ENCODE measurements at places on chromosomes 11 and 22. TPM values are rescaled to one million over a fixed set of nuclear protein-coding genes. Genes with fewer than 3 reads are reported as not detected.
A peak's percentile ranks its signal among the peaks of the same experiment; 100 is the strongest.

GRCh38 chr11:110027627-110028371, 65.4 kb upstream of the ZC3H12C start:
- no peak overlapping the region for H3K27ac ChIP-seq
- no peaks in the 10 kb centered on the region for H3K36me3 ChIP-seq

KIF18A gene
- under 0.01 TPM for total RNA-seq

DNA sequence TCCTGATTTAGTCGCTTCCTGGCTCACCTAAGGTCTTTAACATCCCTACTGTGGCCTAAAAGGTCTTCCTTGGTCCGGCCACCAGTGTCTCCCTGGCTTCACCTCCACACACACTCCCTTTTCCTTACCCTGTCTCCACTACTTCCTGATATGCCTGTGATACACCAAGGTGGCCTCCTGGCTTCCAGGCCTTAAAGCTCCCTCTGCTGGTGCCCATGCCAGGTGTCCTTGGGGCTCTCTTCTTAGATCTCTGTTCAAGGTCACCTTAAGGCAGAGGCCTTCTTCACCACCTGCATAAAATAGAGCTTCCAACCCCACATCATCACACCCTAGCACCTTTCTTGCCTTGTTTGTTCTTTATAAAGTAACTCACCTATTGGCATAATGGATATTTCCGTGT, 787.7 kb downstream of the NTM start:
- no peak overlapping the region for H3K4me3 ChIP-seq
- DNase-seq, result no peak
- no peaks in the 10 kb centered on the region for H3K27me3 ChIP-seq
- no peaks in the 10 kb centered on the region for H3K4me1 ChIP-seq
- H3K36me3 ChIP-seq, result no peaks in the 10 kb centered on the region
- H3K27ac ChIP-seq, result no peak overlapping the region

DNA sequence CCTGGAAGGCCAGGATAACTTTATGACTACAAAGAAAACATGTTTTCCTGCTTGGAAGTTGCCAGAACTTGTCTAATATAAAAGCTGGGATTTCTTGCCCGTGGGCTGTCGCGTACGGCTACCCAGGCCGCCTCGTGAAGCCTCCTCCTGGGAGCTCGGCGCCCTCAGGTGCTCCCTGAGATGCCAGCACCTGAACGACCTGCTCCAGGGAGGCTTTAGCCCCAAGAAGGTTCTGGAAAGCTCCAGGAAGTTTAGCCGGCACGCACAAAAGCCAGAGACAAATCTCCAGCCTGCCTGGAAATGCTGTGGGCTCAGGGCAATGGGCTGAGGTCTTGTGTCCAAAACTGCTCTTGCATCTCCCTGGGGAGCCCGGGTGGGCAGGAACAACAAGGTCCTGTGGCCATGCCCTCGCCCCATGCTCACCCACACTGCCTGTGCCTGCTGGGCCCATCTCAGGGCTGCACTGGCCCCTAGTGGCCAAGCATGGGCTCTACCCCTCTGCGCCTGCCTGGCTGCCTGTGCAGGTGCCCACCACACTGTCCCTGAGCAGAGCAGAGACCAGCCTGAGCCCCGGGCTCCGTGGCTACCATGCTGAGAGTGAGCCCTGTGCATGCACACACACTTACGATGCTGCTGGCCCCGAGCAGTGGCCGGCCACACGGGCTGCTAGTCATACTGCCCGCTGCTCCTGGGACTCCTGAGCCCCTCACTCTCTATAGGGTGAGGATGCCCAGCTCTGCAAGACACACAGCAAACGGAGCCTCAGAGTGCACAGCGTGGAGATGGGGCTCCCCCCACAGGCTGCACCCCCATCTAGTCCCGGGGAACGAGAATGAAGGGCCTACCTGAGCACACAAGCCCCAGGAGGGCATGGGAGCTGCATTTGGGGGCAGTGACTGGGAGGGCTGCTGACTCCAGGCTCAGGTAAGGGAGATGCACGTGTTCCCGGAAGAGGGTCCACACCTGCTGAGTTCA, 4.9 kb upstream of the CELSR1 start:
- DNase-seq, result peak; percentile 78
- H3K27ac ChIP-seq, result no peak overlapping the region
- H3K4me3 ChIP-seq, result no peak overlapping the region
- peaks cover 23% of the 10 kb centered on the region for H3K4me1 ChIP-seq
- H3K27me3 ChIP-seq, result peaks cover 11% of the 10 kb centered on the region

- no peak for DNase-seq
- no peaks in the 10 kb centered on the region for H3K27me3 ChIP-seq
- no peak overlapping the region for H3K27ac ChIP-seq
- H3K36me3 ChIP-seq, result no peaks in the 10 kb centered on the region
Observed at GRCh38 chr11:122779047-122779629, 59.2 kb upstream of the CRTAM start.

DNA sequence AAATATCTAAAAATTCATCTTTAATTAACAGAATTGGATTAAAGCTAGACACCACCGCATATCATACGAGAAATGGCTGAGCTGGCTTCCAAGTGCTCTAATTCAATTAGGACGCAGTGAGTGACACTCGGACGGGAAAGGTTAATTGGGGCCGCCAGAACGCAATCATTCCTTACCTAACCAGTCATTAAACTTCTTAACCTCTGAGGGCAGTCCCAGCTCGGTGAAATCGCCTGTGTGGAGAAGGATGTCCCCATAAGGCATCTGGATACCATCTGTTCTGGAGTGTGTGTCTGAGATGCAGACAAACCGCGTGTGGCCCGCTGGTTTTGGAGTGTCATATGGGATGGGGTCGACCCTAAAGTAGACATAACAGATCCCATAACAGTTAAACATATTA, 50.3 kb downstream of the MPPED2 start:
- no peaks in the 10 kb centered on the region for H3K36me3 ChIP-seq
- no peak for DNase-seq
- H3K4me3 ChIP-seq, result no peak overlapping the region
- H3K27me3 ChIP-seq, result no peaks in the 10 kb centered on the region
- peaks cover 14% of the 10 kb centered on the region for H3K4me1 ChIP-seq

DNA sequence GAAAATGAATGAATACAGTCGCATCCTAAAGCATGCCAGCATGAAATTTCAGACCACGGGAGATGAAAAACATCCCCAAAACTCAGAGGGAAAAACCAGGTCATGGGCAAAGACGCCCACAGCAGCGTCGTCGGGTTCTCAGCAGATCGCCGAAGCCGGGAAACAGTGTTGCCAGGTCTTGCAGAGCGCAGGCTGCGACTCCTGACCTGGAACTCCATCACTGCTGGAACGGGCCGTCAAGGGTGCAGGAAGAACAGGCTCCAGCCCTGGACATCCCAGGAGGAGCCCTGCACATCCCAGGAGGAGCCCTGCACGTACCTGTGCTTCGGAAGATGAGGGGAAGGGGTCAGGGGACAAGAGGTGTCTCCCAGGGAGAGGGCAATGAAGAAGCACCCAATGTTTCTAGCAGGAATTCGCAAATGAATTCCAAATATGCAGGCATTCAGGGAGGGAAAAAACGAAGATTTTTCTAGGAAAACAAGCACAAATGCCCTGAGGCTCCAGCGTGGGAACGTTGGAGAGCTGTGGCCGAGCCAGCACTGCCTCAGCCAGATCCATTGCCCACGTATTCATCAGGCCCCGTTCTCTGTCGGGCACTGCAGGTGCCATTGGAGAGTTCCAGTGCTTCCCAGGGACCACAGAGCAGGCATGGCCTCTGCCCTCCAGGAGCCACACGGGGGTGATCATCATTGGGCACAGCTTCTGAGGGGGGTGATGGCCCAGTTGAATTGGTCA, 1110.4 kb downstream of the BRD1 start:
- H3K27me3 ChIP-seq, result peaks cover 14% of the 10 kb centered on the region
- no peaks in the 10 kb centered on the region for H3K36me3 ChIP-seq
- DNase-seq, result peak; percentile 28
- no peak overlapping the region for H3K4me3 ChIP-seq
- H3K27ac ChIP-seq, result no peak overlapping the region

- peaks cover 12% of the 10 kb centered on the region for H3K36me3 ChIP-seq
- no peaks in the 10 kb centered on the region for H3K4me1 ChIP-seq
- no peak overlapping the region for H3K27ac ChIP-seq
- no peak for DNase-seq
- no peak overlapping the region for H3K4me3 ChIP-seq
Observed at GRCh38 chr11:62847767-62848314, 8.5 kb upstream of the WDR74 start.

MMP10 gene
- not detected for total RNA-seq

MS4A4A gene
- total RNA-seq, result 35.4 TPM

- no peak overlapping the region for H3K4me3 ChIP-seq
- no peaks in the 10 kb centered on the region for H3K36me3 ChIP-seq
- H3K27me3 ChIP-seq, result no peaks in the 10 kb centered on the region
- H3K27ac ChIP-seq, result no peak overlapping the region
- H3K4me1 ChIP-seq, result no peaks in the 10 kb centered on the region
- DNase-seq, result no peak
Observed at GRCh38 chr11:78514922-78515502, 59.7 kb downstream of the NARS2 start.

GRCh38 chr11:3056296-3057068, 741 bp downstream of the CARS1 start:
- H3K36me3 ChIP-seq, result no peaks in the 10 kb centered on the region
- H3K4me3 ChIP-seq, result peak overlapping the region; percentile 94
- peak overlapping the region; percentile 86 for H3K27ac ChIP-seq
- DNase-seq, result peak; percentile 66
- H3K4me1 ChIP-seq, result peaks cover 28% of the 10 kb centered on the region
- no peaks in the 10 kb centered on the region for H3K27me3 ChIP-seq

BAD gene
- 127 TPM for total RNA-seq

DNA sequence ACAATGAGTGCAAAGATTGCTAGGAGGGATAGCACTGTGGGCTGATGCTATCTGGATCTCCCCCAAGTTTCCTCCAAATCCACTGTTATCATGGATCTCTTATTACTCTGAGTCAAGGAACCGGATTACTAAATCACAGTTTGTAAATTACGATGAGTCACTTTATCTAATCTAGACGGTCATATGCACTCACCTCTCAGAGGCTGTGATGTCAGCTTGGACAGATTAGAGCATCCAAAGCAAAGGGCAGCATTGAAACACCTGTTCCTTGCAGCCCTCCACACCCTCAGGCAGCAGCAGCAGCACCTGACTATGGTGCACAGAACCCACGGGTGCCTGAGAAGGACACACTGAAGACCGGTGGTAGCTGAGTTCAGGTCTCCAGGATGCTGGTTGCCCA, 14.0 kb upstream of the POU2AF1 start:
- no peak overlapping the region for H3K27ac ChIP-seq
- H3K4me3 ChIP-seq, result no peak overlapping the region
- DNase-seq, result no peak

DNA sequence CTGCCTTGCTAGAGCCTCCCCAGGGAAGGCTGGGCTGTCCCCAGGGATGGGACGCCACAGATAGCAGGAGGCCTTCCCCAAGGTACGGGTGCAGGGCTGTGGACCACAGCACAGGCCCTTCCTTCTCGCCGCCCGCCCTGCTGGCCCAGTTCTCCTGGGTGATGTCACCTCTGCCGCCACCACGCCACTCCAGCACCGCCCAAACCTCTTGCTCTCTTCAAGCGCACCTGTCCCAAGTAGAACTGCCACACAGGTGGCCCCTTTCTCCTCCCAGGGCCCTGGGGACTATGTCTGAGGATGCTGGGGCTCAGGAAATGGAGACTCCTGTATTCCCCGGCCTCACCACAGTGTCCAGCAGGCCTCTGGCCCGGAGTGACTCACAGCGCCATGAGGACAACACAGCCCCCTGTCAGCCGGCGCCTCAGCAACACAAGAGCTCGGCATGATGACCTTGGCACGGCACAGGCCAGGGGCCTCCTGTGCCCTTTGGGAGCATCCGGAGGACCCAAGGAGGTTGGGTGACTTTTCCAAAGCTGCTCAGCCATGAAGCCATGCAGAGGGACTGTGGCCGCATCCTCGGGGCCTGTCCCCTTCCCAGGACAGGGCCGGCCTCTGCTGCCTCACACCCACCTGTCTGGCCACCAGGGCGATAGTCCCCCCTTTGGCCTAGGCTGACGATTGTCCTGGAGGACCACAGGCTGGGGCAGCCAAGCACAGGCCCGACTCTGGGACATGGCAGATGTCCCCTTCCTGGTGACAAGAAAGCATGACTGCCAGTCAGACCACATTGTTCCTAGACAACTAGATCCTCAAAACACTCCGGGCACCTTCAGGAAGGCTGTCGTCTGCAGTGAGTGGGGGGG, 1023.5 kb downstream of the BRD1 start:
- H3K36me3 ChIP-seq, result no peaks in the 10 kb centered on the region
- peaks cover 5% of the 10 kb centered on the region for H3K27me3 ChIP-seq
- H3K4me1 ChIP-seq, result no peaks in the 10 kb centered on the region
- no peak for DNase-seq
- no peak overlapping the region for H3K27ac ChIP-seq

SLC22A25 gene
- total RNA-seq, result not detected

DEFB131B gene
- total RNA-seq, result not detected

- peaks cover 7% of the 10 kb centered on the region for H3K36me3 ChIP-seq
- no peak overlapping the region for H3K4me3 ChIP-seq
- H3K27ac ChIP-seq, result peak overlapping the region; percentile 87
- H3K4me1 ChIP-seq, result no peaks in the 10 kb centered on the region
- DNase-seq, result no peak
Observed at GRCh38 chr22:27867085-27867952, 51.7 kb downstream of the PITPNB start.

DNA sequence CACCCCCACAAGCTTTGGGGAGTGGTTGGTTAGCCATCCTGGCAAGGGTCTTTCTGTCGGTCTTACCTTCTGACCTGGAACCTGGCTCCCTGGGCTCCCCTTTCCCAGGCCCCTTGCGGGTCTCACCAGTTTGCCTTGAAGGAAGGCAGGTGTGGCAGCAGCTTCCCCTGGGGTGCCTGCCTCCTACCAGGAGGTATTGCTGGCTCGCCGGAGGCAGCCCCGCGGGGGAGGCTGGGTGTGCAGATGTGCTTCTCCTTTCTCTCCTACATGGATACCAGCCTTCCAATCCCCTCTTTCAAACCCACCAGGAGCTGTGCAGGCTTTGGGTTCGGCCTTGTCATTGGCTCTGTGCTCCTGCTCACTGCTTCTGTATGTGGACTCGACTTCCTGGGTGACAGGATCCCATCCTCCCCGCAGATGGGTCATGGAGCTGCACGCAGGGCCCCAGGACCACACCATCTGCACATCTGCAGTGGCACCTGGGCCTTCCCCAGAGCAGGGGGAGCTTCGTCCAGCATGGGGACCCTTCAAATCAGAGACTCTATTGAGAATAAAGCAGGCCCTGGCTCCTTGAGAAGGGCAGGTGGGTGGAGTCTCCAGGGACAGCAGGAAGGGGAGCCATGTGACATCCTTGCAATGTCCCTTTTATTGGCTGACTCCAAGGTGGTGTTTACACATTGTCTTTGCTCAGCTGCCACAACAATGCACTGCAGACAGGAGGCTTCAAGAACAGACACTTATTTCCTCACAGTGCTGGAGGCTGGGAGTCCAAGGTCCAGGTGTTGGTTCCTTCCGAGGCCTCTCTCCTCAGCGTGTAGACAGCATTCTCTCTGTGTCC, 592.0 kb downstream of the BRD1 start:
- H3K27ac ChIP-seq, result no peak overlapping the region
- no peak for DNase-seq
- H3K4me1 ChIP-seq, result no peaks in the 10 kb centered on the region
- peaks cover 36% of the 10 kb centered on the region for H3K27me3 ChIP-seq
- no peak overlapping the region for H3K4me3 ChIP-seq
- H3K36me3 ChIP-seq, result no peaks in the 10 kb centered on the region

DEUP1 gene
- total RNA-seq, result not detected
